SW480 (cell line): ENCODE measurements at places on chromosomes 12 and 14.

GRCh38 chr14:76673261-76673660 lies 88.0 kb upstream of the VASH1 start:
- no peak for DNase-seq

DNA sequence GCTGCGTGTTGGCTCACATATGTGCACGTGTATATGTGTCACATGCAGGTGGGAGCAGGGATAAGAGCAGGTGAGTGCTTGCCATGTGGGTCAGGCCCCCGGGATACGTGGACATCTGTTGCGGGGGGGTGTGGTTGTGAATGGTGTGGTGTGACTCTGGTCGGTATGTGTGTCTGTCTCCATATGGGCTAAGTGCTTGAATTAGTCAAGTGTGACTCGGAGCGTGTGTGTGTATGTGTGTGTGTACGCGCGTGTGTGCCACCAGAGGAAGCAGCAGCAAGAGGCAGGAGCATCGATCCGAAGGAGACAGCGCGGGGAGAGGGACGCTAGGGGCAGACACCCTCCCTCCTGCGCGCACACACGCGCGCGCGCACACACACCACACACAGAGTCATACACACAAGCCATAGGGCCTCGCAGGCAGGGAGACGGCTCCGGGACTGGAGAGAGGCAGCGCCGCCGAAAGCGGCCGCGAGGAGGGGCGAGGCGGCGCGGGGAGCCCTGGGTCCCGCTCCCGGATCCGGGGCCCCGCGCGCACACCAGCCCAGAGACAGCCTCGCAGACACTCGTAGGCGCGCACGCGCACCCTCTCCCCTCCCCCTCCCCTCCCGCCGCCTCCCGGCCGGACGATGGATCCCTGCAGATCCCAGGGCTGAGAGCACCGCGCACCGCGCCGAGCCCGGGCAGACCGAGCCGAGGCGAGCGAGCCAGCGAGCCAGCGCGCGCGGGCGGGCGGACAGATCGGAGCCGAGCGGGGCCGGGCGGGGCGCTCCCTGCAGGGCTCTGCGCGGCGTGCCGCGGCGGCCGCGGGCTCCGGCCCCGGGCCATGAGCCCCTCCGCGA lies at the start of gene ASIC1:
TSS of gene ASIC1 (plus strand) at position 597 of the 842 bp plus-strand sequence. CDS start 1,171 bp downstream, outside the sequence.
- DNase-seq, result peak; percentile 64

DNA sequence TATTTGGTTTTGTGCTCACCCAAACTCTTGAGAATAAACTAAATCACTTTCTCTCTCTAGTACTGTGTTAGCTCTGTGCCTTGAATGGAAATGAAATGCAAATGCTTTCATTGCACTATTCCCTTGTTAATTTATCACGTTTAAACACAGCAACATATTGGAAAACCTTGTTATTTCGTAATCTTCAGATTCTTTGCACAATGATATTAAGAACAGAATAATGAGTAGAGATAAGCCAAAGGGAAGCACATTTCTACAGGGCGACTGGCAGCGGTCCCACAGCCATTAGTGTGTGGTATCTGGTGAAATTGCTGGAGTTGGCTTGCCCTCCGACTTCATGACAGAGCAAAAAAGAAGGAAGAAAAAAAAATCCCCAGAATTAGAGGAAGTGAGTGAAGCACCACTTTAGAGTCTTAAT lies 166.1 kb upstream of the E2F7 start:
- no peak for DNase-seq

GRCh38 chr12:7019043-7019569 lies 830 bp upstream of the LPCAT3 start:
- peak; percentile 17 for DNase-seq

DNA sequence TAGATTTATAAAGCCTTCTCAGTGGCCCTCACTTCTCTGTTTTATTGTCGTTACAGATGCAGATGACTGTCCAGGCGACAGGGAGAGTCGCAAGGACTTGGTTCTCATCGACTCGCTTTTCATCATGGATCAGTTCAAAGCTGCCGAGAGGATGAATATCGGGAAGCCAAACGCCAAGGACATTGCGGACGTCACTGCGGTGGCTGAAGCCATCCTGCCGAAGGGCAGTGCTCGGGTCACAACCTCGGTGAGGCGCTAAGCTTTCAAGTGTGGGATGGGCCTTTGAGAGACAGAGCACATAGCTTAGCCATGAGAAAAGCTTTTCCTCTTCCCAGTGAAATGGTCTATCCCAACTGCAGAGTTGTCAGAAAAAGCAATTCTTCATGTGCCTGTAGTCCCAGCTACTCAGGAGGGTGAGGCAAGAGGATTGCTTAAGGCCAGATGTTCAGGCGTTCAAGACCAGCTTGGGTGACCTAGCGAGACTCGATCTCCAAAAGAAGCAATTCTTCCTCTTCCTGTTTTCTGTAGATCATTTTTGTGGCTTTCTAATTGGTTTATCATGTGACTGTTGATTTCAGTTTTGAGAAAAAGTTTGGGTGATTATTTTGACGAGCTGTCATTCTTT lies 56.4 kb downstream of the EP400 start:
- DNase-seq, result no peak

GRCh38 chr12:121120989-121121755 lies 11.5 kb upstream of the P2RX7 start:
- no peak for DNase-seq

- DNase-seq, result peak; percentile 87
These were observed 354.0 kb upstream of the KITLG start for GRCh38 chr12:88934163-88934747.

DNA sequence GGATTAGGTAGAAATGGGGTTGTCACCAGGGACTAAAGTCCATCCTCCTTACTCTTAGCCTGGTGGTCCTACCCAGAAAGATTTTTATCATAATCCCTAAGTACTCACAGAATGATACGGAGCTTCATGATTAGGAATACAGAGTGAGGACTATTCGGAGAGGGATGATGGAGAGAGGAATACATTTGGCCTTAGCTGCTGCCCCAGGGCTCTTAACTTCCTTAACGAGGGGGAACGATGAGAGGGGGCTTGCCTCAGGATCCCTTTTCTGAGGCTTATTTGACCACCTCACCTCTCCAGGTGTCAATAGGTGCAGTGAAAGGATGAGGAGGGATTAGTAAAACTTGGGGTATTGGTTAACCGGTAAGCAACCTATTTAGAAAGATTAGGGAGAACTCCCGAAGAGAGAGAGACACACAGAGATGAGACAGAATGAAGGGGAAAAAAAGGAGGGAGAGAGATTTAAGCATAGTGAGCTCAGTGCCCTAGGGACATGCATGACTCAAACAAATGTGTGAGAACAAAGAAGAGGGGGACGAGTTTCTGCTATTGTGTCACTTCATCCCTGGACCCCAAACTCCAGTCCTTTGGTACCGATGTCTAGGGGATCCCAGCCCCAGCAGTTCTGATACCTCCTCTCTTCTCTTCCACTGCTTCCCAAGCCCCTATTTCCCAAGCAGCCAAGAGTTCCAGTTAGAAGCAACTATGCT lies 1.1 kb downstream of the NFE2 start:
- DNase-seq, result no peak

DNA sequence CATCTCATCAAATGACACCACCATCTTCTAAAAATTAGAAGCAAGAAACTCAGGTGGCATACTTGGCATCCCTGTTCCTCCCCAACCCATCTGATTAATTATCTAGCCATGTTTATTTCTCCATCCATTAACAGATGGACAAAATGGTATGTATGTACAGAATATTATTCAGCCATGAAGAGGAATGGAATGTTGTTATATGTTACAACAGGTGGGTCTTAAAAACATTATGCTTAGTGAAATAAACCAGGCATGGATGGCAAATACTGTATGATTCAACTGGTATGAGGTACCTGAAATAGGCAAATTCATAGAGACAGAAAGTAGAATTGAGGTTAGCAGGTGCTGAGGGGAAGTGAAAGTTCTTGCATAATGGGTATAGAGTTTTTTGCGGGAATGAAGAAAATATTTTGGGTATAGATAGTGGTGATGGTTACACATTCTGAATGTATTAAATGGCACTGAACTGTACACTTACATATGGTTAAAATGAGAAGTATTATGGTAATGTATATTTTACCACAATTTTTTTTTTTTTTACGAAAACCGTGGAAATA lies 17.5 kb downstream of the YY1 start:
- no peak for DNase-seq
